ENCODE measurements at places on chromosomes 7 and 10.
A peak's percentile ranks its signal among the peaks of the same experiment; 100 is the strongest.

DNA sequence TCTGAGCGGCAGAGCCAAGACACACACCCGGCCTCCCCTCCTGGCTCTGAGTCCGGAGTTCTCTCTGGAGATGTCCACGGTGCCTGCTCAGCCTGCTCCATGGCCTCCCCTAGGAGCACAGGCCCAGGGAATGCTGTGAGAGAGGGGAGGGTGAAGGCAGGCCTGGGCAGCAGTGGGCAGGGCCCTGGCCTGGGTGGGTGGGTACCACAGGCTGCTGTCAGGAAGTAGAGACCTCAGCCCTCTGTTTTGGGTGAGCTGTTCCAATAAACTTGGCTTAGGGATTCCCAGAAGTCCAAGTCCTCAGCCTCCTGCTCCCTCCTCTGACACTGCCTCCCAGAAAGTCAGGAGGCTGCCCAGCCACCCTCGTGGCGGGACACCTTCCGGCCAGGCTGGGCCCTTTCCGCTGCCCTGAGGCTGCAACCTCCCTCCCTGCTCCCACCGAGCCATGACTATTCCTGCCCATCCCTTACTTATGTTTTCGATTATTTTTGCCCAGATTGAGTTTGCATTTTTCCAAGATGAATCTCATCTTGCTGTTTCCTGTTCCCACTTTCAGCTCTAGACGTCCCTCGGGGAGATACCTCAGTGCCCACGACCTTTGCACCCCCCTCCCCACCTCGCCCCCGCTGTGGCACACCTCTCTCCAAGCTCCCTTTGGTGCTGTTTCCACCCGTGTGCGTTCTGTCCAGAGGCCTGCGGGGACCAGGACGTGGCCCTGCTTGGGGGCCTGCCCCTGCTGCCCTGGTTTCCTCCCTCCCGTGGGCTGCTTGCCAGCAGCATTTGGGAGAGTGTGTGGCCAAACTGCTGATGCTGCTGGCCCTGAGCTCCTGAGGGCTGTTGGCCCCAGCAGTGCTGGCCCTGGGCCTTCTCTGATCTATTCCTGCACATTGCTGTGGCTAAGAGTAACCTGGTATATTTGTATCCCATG lies 5.8 kb upstream of the POLM start:
- DNase-seq = peak; percentile 83

DNA sequence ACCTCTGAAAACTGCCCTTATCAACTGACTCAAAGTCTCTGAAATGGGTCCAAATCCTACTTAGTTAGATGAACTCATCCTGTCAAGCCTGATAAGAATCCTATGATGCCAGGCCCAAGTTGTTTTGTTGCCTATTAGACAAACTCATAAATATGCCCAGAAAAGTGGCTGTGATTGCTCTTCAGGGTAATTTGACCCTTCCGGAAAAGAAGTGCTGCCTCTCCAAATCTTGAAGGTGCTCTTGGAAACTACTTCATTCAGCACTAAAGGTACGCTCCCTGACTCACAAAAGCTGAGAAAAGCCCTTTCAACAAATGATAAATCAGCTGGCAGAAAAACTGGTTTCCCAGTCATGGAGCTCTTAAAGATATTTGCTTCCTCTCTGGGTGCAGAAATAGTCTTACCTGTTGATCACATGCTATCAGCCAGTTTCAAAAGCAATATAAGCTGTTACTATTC lies 6.7 kb downstream of the IFIT5 start:
- DNase-seq = no peak

DNA sequence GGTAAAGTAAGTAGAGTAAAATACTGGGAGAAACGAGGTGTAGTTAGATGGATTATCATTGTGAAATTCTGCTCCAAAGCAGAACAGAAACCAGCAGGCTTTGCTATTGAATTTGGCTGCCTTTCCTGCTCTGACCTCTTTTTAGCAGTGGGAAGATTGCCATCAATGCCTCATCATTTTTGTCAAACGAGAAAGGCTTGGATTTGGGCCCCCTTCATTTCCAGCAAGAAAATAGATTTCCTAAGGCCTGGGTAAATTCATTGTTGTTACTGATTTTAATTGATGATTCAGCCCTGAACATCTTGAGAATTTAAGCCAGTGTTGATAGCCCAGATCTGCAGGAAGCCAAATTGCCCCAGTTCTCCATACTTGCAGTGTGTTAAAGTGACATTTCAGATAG lies 35.2 kb upstream of the ASAH2 start:
- DNase-seq = no peak

GRCh38 chr10:89615112-89615511 lies 29.9 kb downstream of the PANK1 start:
- DNase-seq = no peak

DNA sequence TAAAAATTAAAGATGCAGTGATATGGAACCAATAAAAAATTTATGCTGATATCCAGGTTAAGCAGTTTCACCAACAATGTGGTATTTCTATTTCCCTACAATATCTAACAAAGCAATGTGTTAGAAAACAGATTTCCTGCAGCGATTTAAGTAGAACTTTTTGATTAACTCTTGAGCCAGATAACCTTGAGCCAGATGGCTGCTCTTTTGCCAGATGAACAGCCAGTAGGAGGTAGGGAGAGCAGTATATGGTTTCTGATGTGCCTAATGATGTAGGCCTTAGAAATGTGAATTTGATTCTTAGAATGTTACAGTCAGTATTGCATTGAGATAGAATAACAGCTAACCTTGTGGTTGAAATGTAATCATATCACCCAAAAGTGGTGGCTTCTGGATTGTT lies 31.1 kb downstream of the STAMBPL1 start:
- DNase-seq = no peak

DNA sequence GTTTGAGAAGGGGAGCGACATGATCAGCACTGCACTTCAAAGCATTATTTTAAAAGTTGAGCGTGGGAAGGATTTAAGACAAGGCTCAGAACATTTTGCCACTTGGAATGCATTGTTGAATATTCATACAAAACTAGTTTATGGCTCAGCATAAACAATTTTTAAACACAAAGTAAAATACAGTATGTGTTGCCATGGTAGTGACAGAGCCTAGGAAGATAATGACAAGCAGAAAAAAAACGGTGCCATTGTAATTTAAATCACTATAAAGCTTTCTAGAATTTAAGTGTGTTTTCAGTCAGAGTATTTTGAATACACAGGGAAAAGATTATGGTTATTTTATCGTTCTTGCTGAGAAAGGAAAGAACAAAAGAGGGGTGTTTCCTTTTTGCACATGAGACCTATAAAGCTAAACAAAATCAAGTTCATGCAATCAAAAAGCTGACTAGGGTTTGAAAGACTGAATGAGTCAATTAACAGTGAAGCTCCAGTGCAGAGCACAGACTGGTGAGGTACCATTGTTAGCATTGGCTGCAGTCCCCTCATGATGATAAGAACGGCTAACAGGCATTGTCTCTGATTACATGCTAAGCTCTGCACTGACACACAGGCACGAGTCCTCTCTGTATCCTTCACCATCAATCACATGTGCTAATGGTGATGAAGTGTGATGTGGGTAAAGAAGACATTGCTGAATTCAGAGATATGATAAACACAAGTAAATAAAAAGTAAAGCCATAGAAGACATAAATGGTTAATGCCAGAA lies 181.9 kb upstream of the VSTM2A start:
- DNase-seq = no peak

DNA sequence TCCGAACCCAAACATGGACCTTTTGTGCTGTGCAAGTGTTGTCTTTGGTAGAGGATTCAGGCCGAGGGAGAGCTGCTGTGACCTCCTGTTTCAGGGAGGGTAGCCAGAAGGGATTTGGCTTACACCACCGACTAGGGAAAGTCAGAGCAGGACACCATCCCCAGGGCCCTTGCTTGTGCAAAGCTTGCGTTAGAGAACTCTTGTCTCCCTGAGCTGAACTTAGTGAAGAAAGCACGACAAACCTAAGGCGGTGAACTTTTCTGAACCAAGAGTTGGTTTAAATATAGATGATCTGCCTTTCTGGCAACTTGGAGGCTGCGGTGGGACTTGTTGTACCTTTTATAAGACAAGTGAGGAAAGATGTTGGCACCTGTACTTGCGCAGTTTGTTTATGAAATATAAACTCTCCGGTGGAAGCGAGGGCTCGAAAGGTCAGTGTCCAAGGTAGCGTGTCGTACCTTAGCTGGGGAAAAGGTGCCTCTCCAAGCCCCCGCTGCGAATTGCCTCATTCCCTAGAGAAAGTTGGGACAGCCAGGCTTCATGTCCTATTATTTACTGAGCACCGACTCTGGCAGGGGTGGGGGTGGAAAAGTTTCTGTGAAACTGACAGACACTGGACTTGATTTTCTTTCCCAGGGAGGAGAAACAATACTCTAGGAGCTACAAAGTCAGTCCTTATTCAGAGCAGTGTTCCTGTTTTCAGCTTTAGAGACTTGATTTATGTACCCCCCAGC lies 31.6 kb downstream of the WBP1L start:
- DNase-seq = no peak

- DNase-seq = no peak
Observed at GRCh38 chr7:131869169-131869844, 312.9 kb upstream of the PODXL start.

DNA sequence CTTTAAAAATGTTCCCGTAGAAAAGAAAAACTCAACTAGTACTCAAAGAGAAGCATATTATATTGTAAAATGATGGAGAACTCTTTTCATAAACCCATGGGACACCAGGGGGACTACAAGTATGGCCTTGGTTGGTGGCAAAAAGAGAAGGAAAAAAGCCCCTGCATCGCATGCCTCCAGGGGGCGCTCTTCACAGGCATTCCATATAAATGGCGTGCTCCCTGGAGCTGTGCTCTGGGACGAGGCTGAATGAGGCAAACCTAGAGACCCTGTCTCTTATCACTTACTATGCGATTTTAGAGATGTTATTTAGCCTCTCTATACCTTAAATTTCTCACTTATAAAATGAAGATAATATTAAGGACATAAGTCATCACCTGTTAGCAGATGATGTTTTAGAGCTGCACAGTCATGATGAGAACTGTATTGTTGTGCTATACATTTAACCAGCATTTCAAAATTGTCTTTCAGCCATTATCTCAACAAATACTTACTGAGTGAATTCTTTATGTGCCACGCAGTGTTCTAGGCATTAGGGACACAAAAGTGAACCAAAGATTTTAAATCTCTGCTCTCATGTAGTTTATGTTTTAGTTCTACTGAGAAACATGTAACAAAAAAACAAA lies 105.8 kb downstream of the ARHGAP21 start:
- DNase-seq = peak; percentile 26

DNA sequence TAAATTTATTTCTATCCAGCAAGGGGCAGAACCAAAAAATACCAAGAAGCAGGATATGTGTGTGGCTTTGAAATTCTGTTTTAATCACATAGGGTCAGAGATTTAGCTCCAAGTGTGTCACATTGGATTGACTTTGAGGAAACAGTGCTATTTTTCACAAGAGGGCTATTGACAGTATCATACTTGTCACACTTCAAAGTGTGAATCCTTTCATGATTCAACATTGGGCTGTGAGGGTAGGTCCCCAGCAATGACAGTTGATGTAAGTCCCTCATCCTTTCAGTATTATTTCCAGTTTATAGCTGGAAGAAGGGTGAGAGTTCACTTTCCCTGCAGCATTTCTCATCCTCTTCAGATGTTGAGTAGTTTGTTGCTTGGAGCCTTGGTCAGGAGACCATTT lies 7.4 kb downstream of the CCNY start:
- no peak for DNase-seq

GRCh38 chr7:143372070-143372469 lies 9.1 kb upstream of the ZYX start:
- no peak for DNase-seq

GRCh38 chr10:110706690-110707098 lies 62.6 kb downstream of the RBM20 start:
- peak; percentile 36 for DNase-seq

- DNase-seq = no peak
Observed at GRCh38 chr10:83165265-83165664, 974.0 kb upstream of the GHITM start.

- no peak for DNase-seq
Observed at GRCh38 chr7:57415326-57415725, 34.7 kb upstream of the ZNF716 start.

- DNase-seq = no peak
Observed at GRCh38 chr10:31949266-31949665, 20.6 kb upstream of the ARHGAP12 start.

DNA sequence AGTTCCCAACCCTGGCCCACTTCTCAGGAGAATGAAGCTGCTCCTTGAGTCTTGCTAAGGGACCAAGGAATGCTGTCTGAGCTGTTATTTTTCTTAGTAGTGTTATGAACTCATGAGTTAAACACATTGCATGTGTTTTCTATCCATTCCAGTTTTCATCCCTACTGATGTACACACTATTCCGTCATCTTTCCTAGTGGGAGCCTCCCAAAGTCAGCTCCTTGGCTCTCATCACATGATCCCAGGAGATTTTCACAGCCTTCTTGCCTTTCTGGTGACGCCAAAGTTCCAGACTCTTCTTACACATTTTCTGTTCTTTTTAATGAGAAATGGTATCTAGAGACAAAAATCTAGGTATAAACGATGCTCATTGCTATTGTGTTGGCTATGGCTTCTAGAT lies 8.4 kb upstream of the C10orf71 start:
- no peak for DNase-seq

DNA sequence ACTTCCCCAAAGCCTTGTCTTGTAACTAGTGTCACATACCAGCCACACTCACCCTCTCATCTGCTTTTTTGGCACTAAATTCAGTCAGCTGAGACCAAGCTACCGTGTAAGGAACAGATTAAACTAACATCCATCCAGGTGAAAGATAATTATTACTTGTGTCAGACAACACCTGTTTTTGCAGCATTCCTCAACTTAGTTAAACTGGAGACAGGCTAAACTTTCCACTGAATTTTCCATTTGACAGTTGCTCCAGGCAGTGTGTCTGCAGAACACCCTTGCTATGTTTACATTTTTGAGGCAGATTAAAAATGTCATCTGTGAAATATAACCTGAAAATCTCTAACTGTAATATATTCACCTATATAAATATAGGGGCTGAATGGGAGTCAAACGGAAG lies 73.6 kb downstream of the CYP26A1 start:
- no peak for DNase-seq

DNA sequence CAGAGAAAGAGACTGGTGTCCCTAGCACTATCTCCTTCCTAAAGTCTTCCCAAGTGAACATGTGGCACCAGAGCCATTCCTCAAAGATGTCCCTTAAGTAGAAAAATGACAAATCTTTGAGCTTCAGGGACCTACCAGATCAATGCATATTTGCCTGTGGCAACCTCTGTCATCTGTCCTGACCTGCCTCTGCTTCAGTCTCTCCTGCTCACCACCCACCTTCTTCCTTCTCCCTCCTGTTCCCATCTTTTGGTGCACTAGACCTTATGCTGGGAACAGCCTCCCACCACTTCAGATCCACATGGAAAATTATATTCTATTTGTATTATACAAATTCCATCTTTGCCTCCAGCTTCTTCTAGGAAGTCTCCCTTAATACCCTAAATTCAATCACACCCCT lies 386.4 kb downstream of the PLXNA4 start:
- no peak for DNase-seq

- no peak for DNase-seq
Observed at GRCh38 chr10:123521076-123521475, 145.1 kb upstream of the GPR26 start.

DNA sequence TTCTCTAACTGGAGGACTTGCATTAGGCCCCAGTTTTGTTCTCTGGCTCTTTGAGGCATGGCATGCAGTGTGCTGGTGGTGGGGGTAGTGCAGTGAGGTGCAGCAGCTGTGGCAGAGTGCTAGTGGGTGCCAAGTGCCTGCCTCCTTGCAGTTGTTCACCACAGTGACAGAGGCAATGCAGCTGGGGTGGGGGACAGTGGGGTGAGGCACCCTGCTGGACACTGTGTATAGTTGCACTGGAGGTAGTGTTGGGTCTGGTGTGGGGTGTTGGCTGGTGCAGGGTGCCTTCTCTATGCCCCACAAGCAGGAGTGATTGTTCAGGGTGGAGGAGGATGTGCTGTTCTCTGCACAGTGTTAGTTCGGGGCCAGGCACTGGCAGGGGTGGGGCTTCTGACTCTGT lies 21.7 kb upstream of the KEL start:
- DNase-seq = no peak

Measured in smooth muscle cell of the brain vasculature (primary cell).